ENCODE measurements at places on chromosomes 12 and 14.

GRCh38 chr12:112836736-112837628, 45.4 kb downstream of the RPH3A start:
- DNase-seq, result no peak

GRCh38 chr12:8702159-8702558, 4.4 kb downstream of the RIMKLB start:
- DNase-seq, result no peak

DNA sequence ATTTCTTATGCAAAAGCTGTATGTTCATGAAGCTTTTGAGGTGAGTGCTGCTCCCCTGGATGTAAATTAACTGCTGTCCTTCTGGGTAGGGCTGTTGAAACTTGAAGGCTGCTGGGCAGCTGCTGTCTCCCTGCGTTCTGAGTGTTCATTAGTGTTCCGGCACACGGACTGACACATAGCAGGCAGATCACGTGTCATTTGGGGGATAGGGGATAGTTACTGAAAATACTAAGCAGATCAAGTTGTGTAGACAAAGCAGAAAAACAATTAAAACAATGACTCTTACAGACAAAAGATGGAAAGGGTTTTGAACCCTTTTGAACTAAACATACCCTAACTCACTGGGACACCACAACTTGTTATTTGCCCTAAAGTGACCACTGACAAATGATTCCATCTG, 82.5 kb downstream of the PRICKLE1 start:
- no peak for DNase-seq

DNA sequence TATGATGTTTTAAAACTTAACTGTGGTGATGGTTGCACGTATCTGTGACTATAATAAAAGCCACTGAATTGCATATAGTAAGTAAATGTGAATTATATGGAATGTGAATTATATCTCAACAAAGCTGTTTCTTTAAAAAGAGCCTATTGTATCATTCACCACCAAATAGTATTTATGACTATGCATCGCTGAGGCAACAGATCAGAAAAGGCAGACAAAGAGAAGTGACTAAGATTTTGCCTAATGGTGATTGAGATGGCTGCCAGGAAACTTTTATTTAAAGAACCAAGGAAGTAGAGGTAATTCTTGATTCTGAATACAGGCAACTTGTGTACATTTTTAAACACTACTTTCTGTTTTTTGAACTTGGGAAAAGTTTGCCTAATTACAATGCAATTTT, 31.7 kb downstream of the DHRS7 start:
- DNase-seq, result no peak

DNA sequence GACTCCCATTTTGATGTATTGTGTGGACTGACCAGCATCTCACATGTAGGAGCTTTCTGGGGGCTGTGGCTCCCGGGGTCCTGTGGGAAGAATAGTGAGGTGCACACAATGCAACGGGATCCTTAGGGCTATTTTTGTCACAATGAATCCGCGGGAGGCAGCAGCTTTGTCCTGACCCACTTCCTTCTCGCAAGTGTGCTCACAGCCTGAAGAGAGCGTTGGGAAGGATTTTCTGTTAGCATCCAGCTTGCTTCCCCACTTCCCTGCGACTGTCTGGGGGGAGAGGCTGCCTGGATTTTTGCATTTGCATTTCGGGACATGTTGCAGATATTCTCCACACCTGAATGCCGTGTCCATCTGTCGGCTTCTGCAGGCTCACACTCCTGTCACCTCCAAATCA, 31.9 kb downstream of the FZD10 start:
- no peak for DNase-seq

GRCh38 chr12:76031081-76031413, 529 bp downstream of the PHLDA1 start:
- no peak for DNase-seq

- no peak for DNase-seq
Observed at GRCh38 chr14:88853129-88853528, 28.7 kb downstream of the TTC8 start.

DNA sequence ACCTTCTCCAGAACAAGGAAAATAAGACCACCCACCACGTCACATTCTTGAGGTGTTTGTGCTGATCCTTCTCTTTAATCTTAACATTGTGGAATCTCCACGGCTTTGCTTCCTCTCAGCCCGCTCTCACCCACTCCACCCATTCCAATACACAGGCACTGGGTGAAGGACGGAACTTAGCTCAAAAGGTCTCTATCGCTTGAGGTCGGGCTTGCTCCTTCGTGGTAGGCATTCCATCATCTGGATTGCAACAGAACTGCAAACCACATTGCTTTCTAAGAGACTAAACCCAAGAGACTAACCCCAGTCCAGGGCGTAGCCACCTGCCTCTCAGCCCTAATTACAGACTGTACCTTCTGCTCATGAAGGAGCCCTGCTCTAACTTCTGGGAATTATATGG, 24.0 kb upstream of the MDM2 start:
- DNase-seq, result no peak

- DNase-seq, result no peak
Observed at GRCh38 chr14:81536241-81536771, 2.7 kb upstream of the SEL1L start.

GRCh38 chr14:77616133-77616453, 344 bp downstream of the SPTLC2 start:
- no peak for DNase-seq

DNA sequence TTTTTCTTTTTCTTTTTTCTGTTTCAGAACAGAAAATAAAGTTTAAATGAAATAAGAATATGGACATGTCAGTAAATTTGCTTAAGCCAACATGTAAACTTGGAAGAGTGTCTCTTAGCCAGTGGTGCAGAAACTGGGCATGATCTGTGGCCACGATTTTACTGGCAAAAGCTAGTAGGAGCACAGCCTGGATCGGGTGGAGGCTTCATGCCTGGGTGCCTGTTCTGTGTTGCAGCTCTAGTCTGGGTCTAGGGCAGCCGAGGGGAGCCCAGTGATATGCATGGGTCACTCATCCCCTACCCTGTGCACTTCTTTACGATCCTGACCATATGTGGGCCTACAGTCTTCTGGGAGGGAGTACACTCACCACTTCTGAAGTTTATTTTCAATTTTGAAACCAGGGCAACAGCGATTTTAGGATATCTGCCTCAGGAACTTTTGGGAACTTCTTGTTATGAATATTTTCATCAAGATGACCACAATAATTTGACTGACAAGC, 45.6 kb upstream of the SMCO2 start:
- no peak for DNase-seq

GRCh38 chr14:49989966-49990365, 97.1 kb downstream of the ARF6 start:
- no peak for DNase-seq

GRCh38 chr14:91113829-91114078, at the start of gene DGLUCY:
DGLUCY (plus strand) TSS chr14:91114073; CDS start chr14:91160295, 46,222 bp downstream.
- DNase-seq, result peak; percentile 88

DNA sequence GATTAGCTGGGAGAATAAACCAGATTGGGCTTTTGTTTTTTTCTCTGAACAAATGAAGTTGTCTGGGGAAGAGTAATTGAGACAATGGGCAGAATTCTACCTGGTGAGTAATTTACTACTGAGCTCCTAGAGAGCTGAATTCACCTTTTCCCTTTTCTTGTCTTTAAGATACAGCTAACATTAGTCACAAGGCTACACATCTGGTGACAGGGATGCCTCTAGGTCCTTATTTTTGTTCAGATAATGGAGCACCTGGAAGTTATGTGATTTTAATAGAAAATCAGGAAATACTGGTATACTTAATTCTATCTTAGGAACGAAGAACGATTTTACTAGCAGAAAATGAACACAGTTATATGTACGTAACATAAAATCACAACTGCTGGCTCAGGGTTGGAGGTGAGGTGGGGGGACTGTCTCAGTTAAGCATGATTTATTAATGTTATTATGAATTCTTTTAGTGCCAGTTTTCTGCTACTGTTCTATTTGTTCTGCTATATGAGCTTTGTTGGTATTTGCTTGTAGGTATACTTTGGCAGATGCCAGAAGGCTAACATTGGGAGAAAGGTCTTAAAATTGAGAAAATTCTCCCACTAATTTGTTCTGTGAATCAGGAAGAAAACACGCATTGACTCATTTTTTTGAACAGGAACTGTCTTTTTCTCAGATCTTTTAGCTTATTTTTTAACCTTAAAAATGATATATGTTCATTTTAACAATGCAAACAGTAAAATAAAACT, 482.7 kb upstream of the RGS6 start:
- DNase-seq, result no peak

DNA sequence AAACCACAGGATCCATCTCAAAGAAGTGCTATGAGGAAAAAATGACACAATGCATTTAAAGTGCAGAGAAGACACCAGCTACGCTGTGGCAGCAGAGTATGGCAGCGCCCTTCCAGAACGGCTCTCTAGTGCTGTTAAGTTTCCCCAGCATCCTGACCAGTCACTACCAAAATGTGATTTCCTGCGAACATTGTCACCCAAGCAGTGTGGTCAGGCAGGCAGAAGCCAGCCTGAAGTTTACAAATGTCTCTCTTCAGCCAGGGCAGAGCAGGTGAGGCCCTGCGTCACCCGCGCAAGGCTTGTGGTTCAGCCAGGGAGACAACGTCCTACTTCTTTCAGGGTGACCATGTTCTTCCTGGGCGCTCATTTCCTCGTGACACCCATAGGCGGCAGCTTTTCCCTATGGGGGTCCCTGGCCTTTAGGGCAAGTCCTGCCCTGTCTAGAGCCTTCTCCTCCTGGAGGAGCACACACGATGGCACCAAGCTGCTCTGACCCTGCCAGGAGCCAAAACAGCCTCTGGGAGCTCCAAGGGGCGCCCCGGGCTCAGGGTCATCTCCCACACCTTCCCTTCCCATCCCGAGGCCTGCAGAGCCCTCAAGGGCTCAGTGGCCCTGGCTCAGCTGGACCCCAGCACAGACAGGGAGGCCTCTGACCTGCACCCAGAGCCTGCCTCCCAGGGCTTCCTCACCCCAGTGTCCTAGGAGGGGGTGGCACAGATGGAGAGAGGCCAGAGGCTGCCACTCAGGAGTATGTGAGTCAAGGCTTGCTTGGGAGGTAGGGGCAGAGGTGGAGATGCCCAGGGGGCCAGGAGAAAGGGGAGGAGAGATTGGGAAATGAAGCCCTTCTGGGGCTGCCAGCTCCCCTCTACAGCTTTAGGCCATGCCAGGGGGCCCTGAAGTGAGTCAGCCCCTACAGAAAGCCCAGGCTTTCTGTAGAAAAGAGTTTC, 41.9 kb downstream of the PSMA6 start:
- DNase-seq, result no peak

DNA sequence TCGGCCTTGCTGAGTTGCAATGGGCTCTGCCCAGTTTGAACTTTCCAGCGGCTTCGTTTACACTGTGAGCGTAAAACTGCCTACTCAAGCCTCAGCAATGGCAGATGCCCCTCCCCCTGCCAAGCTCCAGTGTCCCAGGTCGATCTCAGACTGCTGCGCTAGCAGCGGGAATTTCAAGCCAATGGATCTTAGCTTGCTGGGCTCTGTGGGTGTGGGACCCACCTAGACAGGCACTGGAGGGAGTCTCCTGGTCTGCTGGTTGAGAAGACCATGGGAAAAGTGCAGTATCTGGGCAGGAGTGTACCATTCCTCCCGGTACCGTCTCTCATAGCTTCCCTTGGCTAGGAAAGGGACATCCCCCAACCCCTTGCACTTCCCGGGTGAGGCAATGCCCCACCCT, 88.2 kb downstream of the KLHL28 start:
- DNase-seq, result no peak

- no peak for DNase-seq
Observed at GRCh38 chr12:52971679-52972329, 22.9 kb downstream of the KRT18 start.

DNA sequence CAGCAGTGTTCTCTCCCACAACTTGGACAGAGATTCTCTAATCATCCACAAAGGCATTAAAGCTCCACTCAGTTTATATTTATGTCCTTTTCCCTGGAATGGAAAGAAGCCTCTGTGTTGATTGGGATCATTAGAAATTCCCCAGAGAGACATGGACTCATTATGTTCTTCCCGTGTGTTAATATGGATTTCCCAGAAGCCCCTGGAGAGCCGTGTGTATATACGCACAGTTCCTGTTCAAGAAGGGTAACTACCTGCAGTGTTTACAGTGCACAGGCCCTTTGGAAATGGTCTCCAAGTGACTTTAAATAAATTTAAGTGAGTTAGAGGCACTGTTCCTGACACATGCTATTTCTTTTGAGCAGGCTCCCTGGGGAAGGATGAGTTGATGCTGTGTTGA, 428.0 kb upstream of the TMTC1 start:
- no peak for DNase-seq

GRCh38 chr12:94864987-94865386, 138.5 kb downstream of the NDUFA12 start:
- no peak for DNase-seq

DNA sequence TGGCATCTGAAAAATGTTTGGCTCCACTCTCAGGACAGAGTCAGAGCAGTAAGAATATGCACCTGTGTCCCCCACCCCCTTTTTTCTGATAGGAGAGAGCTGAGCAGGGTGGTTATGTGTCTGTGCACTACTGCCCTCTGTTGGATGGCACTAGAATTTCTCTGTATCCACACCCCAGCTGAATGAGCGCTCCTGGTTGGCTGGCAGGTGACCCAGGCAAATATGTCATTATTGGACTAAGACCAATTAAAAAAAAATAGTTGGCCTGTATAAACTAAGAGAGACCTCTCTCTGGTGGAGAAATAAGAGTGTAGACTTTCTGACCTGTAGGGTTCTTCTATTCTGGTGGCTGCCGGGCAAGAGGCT, 107.0 kb downstream of the PTCSC3 start:
- peak; percentile 85 for DNase-seq

- peak; percentile 20 for DNase-seq
Observed at GRCh38 chr12:116881325-116881876, at the start of gene HRK. HRK (minus strand) TSS chr12:116881441; CDS start chr12:116881307, 134 bp downstream.

DNA sequence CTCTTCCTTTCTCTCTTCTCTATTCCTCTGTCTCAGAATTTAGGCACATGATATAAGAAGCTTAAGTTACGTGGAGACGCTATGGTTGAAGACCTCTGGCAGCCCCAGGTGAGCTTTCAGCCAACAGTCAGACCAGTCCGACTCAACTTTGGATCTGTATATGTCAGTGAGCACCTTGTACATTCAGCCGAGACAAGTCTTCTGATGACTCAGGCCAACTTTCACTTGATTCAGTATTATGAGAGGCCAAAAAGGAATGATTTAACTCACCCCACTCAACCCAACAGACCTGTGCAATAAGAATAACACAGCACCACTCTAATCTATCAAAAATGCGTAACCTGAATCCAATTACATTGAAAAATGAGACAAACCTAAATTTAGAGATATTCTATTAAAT, 47.5 kb upstream of the FOXG1 start:
- DNase-seq, result no peak

DNA sequence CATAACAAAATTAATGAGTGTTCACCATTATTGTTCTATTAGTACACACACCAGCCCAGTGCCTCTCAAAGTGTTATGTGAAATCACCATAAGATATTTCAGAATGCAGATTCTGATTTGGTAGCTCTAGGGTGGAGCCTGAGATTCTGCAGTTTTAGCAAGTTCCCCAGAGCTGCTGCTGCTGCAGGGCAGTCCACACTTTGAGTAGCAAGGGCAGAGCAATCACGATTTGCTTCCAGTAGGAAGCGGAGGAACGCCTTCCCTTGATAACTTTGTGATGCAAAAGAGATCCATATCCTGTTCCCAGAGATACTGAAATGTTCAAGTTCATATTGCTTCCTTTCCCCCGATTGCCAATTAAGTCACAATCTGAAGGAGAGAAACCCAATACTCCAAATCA, 57.9 kb downstream of the SLC17A8 start:
- DNase-seq, result no peak

Data from NCI-H446 (cell line).